ENCODE measurements at places on chromosomes 2 and 18.

DNA sequence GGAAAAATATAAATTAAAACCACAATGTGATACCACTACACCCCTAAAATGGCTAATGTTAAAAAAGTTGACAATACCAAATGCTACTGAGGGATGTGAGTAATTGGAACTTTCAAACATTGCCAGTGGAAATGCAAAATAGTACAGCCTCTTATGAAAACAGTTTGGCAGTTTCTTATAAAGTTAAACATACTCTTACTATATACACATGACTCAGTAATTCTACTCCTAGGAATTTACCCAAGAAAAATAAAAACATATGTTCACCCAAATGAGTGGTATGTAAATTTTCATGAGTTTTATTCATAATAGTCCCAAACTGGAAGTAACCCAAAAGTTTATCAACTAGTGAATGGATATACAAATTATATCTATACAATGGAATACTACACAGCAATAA, 228.0 kb downstream of the CYP26B1 start:
- DNase-seq = no peak

- peak; percentile 30 for DNase-seq
Observed at GRCh38 chr18:42192251-42193248, 237.5 kb downstream of the PIK3C3 start.

DNA sequence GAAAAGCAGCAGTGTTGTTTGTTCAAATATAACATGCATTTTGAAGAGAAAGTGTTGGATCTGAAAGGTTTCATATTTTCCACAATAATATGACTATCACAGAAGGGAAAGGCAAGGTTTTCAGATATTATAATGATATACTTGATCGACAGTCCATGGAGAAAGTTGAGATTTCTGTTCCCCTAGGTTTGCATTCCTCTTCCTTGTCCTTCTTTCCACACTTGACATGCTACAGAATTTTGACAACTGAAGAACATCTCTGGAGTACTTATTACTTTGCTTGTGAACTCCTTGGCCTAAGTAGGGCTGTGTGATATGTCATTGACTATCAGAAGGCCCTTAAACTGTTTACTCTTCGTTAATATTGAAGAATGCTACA, 46.5 kb downstream of the TMEFF2 start:
- DNase-seq = no peak

GRCh38 chr2:130314377-130314776, 28.3 kb upstream of the IMP4 start:
- no peak for DNase-seq

DNA sequence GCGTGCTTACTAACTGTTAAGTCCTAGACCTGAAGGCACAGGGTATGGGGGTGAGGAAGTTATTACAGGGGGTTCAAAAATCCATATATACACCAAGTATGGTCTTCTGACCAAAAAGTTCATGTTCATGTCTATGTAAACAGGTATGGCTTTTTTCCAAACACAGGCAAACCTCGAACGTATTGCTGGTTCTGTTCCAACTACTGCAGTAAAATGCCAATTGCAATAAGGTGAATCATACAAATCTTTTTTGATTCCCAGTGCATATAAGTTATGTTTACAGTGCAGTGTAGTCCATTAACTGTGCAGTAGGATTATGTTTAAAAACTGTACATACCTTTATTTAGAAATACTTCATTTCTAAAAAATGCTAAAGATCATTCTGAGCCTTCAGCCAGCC, 245.3 kb upstream of the LRRTM1 start:
- DNase-seq = no peak

GRCh38 chr2:46175419-46175818, 121.8 kb upstream of the EPAS1 start:
- no peak for DNase-seq

GRCh38 chr2:13002536-13003331, 286.0 kb downstream of the TRIB2 start:
- DNase-seq = no peak

- no peak for DNase-seq
Observed at GRCh38 chr2:19036091-19036490, 322.3 kb downstream of the OSR1 start.

DNA sequence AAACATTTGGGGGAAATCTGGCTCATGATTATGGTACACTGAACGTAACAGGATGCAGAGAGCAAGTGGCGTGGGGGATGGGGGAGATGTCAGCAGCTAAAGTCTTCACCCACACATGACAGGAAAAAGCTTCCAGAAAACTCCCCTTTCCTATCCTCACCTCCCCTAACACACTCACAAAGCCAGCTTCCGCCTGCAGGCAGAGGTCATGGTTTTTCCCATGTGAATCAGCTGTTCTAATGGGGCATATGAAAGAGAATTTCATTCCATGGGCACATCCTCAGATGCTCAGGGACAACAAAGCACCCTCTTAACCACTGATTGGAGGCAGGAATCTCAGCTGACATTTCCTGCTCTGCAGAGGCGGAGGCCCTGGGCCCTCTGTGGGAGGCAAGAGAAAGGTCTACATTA, 129.1 kb downstream of the TSN start:
- no peak for DNase-seq

DNA sequence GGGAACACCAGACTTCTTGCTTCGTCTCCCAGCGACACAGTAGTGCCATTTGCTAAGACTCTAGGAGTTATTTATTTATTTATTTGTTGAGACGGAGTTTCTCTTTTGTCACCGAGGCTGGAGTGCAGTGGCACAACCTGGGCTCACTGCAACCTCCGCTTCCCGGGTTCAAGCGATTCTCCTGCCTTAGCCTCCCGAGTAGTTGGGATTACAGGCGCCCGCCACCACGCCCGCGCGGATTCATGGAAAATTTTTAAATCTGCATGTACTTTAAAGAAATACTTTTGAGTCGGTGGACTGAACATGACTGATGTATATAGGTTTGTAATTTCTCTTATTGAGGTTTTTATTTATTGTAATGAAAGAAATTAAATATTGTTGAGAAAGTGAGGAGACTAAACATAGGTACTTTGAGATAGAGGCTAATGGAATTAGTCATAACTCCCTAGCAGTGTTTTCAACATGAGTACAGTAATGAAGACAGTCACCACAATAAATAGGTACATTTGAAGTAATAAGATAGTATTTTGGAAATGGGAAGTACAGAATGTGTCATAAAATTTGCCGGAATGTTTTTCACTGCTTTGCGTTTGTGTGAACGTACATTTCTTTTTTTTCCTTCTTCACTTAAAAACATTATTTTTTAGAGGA, 983 bp downstream of the MTX2 start:
- DNase-seq = no peak

DNA sequence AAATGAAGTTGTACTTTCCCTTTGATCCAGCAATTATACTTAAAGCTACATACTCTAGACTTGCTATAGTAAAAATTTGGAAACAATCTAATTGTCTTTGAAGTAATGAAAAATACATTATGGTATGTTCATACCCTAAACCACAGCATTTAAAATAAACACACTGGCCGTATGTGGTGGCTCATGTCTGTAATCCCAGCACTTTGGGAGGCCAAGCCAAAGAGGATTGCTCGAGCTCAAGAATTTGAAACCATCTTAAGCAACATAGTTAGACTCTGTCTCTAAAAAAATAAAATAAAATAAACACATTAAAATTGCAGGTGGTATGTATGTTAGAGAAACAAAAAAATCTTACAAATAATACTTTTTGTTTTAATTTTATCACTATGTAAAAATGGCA, 208.1 kb upstream of the KLHL14 start:
- DNase-seq = no peak

DNA sequence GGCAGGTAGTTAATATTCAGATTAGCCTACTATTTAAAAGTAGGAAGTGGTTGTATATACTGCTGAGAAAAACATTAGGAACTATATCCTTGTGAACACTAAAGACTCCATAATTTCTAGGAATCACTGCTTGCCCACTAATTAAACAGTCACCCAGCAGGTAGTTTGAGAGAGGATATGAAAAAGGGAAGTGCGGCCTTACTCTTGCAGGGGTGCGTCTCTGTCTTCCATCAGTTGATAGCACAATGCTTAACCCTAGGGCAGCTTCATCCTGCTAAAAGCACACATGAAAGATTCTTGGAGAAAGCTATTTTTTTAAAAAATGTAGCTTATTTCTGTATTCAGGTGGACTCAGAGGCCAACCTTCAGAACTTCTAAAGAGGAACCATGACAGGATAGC, 53.1 kb upstream of the ATP5MC3 start:
- no peak for DNase-seq

- DNase-seq = no peak
Observed at GRCh38 chr2:162022290-162022945, 51.6 kb downstream of the DPP4 start.

GRCh38 chr2:185970148-185970852, 231.7 kb downstream of the FSIP2 start:
- no peak for DNase-seq

DNA sequence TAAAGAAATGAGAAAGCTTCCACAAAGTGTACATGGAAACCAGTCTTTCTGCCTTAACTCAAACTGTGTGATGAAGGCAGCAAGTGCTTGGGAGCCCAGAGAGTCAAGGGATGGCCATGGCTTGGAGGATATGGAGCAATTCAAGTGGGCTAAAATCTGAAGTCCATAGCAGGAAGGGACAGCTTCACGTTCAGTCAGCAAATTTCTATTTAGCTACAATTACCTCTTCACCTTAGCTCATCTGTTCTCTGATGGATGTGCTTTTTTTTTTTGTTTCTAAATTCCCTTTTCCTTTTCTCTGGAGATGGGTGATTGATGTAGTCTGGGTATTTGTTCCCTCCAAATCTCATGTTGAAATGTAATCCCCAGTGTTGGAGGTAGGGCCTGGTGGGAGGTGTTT, 4.9 kb upstream of the IL1A start:
- DNase-seq = no peak

DNA sequence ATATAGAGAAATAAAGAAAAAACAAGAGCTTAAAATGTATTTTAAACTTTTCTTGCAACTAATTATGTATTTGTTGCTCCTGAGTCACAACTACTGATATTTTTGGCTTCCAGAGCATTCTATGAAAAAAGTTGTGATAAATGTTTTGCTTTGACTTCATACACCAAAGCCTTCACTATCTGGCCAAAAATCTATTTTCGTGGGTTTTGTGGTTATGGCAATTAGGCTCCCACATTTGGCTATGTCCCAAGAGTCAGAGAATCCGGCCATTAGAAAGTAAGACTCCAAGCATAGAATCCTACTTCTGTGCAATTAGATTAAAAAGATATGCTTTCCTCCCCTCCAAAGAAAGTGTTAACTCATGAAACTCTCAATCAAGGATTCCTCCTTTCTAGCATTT, 1456.1 kb upstream of the ACVR2A start:
- no peak for DNase-seq

GRCh38 chr2:142131010-142131669, at the start of gene LRP1B:
LRP1B (minus strand) TSS chr2:142131016; CDS start chr2:142130729, 287 bp downstream.
- peak; percentile 40 for DNase-seq

- DNase-seq = no peak
Observed at GRCh38 chr2:241908686-241909420, 39.3 kb downstream of the RTP5 start.

DNA sequence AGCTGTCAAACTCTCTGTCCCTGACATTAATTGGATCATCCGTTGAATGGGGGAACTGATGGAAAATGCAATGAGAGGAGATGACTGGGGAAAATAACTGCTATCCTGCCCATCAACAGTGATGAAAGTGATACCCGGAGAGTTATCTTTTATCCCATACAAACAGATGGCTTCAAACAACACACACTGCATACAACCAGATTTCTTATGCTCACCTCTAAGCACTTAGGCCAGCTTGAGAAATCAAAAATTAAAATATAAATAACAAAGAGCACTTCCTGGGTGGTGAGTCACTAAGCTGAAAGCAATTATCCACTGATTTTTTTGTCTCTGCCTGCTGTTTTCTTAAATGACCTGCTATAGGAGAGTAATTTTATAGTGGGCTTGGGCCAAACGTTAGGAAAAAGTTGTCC, 237.6 kb upstream of the RGPD4 start:
- DNase-seq = no peak

DNA sequence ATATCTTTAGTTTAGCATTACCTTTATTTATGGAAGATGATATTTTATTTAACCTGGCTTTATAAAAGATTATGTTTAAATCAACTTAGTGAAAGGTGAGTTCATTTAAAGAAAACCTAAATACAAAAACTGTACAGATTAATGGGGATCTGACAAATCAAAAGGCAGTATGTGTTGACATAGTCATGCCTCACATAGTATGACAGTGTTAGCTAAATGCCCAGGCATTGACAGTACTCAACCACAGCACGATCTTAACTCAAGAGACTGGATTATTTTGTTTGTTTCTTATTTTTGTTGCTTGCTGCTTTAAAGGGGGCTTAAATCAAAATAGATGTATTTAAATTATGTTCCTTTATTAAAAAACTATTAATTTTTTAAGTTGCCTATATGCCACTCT, 7.8 kb downstream of the DOK6 start:
- DNase-seq = no peak

- no peak for DNase-seq
Observed at GRCh38 chr18:42095732-42096377, 140.8 kb downstream of the PIK3C3 start.

- no peak for DNase-seq
Observed at GRCh38 chr2:168814046-168814445, 11.6 kb downstream of the NOSTRIN start.

DNA sequence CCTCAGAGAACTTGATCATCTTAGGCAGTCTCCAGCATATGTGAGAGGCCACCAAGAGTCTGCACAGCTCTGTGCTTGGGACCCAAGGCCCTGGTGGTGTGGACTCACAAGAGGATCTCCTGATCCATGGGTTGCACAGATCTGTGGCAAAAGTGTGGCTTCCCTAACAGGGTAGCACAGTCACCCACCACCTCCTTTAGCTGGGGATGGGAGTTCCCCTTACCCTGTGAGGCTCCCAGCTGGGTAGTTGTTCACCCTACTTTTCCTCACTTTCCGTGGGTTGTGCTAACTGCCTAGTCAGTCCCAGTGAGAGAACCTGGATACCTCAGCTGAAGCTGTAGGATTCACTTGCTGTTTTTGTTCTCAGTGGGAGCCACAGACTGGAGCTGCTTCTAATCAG, 123.7 kb downstream of the FTCDNL1 start:
- no peak for DNase-seq

GRCh38 chr2:9071032-9071431, 67.5 kb upstream of the MBOAT2 start:
- no peak for DNase-seq

DNA sequence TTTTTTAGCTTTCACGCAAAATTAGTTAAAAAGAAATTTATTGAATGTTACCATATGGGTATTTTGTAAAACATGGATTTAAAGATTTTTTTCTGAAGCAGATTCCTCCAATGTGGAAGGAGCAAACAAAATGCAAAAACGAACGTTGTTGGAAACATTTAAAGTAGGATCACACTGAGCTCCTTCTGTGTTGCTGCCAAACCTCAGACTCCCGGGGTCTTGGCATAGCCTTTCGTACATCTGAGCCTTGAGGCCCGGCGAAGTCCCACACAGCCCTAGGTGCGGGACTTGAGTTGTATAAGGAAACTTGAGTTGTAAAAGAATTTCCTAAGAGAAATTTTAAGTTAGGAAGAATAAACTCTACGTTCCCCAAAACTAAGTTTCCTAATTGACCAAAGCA, 52.0 kb upstream of the CD226 start:
- DNase-seq = no peak

DNA sequence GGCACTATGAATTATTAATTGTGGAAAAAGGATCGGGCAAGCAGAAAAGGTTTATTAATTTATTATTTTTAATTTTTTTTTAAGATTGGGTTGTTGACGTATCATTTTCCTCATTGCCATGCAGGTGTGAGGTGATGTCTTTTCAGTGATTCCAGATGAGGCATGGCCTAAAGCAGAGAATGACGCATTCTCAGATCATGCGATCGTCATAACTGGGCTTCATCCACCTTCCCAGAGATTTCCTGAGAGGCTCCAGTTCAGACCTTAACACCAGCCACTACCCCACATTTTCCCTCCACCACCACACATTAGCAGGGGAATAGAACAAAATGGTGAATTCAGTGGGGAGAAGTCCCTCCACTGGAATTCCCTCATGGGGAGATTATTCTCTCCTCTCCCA, 518.4 kb upstream of the SPHKAP start:
- no peak for DNase-seq
